RWPE2 (cell line): ENCODE measurements at places on chromosomes 5 and 9.
A peak's percentile ranks its signal among the peaks of the same experiment; 100 is the strongest.

DNA sequence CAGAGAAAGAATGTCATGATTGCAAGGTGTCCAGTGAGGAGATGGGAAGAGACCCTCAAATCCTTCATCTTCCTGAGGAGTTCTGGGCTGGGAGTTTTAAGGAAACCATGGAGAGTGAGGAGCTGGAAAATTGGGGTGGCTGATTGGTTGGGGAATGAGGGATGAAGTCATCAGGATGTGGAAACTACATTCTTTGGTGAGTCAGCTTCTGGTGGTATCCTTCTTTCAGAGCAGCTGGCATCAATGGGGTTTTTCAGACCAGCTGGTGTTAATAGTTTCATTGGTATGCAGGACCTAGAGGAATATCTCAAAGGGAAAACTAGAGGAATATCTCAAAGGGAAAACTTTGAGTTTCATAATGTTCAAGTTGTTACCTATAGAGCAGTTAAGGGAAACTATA, 45.2 kb downstream of the RNF180 start:
- DNase-seq, result no peak

- DNase-seq, result peak; percentile 58
Observed at GRCh38 chr5:1187234-1187949, 14.0 kb upstream of the SLC6A19 start.

DNA sequence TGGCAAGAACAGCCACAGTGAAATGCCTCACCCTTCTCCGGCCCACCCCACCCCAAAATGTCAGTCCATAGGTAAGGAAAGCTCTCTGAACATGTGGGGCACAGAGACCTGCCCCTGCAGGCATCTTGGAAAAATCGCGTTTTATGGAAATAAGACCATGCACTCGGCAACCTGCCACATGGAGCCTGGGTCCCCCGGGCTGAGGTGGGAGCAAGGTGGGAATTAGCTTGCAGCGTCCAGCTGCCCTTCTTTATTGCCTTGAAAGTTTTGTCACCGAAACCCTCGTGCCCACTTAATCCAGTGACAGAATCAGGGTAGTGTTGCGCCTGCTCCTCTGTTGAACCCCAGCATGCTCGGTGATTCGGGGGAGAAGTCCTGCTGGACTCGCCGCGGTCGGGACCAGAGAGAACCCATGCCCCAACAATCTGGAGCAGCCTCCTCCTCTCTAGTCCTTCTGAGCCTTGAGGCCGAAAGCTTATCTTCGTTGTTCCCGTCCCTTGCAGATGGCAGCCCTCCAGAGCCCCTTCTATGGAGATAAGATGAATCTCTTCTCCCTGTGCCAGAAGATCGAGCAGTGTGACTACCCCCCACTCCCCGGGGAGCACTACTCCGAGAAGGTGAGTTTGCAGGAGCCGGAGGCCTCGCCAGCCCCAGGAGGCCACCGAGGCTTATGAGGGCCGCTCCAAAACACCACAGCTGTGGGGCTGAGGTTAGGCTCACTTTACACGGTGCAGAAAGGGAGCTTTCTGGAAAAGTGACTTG, 67.9 kb downstream of the PSMB7 start:
- peak; percentile 39 for DNase-seq

DNA sequence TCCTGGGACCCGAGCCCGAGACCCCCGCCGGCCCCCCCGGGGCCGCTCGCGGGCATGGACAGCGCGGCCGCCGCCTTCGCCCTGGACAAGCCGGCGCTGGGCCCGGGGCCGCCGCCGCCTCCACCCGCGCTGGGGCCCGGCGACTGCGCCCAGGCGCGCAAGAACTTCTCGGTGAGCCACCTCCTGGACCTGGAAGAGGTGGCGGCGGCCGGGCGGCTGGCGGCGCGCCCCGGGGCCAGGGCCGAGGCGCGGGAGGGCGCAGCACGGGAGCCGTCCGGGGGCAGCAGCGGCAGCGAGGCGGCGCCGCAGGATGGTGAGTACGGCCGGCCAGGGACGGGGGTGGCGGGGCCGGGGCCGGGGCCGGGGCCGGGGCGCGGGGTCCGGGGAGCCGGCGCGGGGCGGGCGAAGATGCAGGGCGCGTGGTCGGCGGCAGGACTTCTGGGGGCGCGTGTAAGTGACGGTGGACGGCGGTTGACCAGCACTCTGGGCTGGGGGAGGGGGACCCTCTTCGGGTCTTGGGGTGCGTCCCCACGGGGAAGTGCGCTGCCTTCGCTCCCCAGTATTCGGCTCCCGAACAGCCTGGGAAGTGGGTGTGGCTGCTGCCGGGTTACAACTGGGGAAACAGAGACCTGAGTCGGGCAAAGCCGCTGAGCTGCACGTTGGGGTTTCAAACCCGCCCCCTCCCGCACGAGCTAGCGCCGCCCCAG, 520 bp downstream of the PRRX2 start:
- DNase-seq, result no peak

GRCh38 chr5:137199966-137200365, 299.2 kb downstream of the SPOCK1 start:
- DNase-seq, result no peak

DNA sequence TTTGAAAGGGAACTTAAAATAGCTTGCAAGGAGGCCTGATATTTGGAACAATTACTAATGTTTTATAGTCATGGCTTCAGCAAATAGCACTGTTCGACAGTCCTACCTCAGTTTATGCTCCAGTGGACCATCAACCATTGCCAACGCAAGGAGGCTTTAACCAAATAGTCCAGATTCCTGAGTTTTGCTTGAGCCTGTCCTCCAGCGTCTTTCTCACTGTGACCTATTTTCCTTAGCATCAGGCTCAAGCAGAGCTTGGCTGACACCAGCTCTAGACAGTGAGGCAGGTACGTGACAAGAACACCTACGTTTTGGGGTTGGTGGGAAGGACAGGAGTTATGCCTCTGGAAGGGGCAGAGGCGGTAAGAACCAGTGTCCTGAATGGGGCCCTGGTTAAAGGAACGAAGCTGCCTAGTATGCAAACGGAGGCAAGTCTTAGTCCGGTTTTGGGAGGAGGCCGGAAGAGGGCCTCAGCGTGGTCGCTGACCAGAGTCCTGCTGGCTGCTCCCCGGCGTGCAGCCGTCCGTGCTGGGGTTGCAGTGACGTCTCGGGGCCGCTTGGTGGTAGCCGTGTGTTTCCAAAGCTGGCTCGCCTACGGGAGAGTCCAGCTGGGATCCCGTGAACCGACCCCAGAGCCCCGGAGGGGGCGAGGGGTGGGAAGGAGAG, 998 bp upstream of the FGF18 start:
- DNase-seq, result peak; percentile 84

DNA sequence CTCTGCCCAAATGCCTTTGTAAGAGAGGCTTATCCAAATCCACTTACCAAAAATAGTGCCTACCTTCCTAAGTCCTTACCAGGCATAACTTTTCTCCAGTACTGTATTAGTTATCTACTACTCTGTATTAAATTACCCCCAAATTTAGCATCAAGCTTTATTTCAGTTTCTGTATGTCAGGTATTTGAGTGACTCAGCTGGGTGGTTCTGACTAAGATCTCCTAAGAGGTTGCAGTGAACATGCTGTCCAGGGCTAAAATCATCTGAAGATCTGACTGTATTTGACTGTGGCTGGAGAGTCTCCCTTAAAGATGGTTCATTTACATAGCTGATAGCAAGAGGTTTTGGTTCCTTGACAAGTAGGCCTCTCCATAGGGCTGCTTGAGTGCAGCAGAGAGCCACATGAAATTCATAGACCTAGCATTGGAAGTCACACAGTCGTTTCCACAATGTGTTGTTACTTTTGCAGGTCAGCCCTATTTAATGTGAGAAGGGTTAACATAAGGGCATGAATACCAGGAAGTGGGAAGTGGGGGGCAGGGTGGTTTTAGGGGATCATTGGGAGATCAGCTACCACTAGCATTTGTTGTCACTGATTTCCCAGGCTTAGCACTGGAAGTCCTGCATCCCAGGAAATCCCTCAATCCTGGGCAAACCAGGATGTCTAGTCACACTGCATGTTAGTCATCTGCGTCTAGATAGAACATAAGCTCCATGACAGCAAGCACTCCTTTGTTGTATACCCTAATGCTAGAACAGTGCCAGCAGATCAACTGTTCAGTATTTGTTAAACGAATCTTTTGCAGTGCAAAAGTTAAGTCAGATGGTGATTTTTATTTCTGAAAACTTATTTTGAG, 2.0 kb upstream of the ZNF622 start:
- no peak for DNase-seq
